ENCODE measurements at places on chromosomes 5 and 9.

DNA sequence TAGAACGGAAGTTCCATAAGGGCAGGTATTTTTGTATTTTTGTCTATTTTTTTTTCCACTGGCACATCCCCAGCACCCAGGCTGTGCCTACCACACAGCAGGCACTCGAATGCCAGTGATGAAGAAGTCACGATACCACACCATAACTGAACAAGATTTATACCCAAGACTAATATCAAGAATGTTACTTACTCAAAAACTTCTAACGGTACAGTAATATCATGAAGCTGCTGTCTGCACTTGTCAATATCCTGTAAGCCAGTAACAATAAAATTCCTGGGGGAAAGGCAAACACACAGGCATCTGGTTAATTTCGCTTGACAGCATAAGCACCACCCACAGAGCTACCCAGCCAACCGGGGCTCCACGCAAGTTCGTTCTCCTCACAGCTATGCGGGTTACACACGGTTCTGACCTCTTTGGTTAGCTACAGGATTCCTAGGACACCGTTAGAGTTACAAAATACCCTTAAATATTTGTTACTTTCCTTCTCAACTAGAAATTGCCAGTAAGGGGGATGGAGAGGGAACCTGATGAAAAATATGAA lies 1.3 kb downstream of the MED10 start:
- no peak for DNase-seq

DNA sequence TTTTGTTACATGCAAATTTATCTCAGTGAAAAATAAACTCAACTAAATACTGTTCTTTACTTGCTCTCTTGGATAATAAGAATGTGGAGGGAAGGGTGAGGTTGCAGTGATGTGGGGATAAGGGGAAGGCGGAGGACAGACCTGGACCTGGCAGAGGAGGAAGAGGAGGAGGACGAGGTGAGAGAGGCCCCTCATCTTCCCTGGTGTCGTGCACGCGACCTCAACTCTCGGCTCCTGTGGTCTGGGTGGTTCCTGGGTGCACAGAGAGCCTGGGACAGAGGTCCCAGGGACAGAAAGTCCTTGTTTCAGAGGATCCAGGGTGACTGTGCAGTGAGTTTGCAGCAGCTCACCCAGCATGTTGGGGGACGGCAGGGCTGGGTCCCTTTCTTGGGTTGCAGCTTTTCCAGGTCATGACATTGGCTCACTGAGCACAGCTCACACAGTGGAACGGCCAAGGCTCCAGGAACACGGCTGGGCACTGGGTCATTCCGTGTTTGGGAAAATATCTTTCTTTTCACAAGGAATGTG lies 37.7 kb upstream of the LPCAT1 start:
- no peak for DNase-seq

DNA sequence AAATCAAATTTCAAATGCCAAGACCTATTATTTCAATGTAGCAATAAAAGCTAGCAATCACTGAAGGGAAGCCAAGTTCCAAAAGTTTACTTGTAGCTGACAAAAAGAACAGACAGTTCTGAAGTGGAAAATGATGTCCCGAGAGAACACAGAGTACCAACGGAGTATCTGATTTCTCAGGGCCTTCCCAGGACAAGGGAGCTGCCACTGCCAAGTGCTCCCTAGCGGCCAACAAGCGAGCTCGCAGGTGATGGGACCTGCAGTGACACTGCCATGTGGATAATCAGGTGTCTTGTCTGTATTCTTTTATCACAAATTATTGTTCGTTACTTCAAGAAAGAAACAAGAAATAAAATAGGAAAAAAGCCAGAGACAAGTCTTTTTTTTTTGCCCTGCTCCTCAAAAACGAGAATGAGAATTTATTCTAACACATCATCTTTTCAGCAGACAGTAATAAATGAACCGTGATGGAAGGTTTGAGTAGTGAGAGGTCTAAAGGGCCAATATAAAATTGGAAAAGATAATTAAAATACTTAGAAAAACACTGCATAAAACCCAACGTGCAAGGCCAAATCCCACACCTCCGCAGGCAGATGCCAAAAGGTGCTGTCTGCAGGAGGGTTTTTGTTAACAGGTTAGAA lies 159.4 kb downstream of the MYO10 start:
- no peak for DNase-seq

DNA sequence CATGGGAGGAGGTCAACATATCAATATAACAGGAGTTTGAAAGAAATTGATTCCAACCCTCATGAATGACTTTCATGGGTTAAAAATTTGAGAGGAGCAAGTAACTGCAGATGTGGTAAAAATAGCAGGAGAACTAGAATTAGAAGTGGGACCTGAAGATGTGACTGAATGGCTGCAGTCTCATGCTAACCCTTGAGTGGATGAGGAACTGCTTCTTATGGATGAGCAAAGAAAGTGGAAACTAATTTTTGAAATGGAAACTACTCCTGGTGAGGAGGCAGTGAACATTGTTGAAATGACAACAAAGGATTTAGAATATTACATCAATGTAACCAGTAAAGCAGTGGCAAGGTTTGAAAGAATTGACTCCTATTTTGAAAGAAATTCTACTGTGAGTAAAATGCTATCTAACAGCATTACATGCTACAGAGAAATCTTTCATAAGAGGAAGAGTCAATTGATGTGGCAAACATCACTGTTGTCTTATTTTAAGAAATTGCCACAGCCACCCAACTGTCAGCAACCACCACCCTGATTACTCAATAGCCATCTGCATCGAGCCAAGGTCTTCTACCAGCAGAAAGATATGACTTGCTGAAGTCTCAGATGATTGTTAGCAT lies 1683.2 kb downstream of the MAT2B start:
- no peak for DNase-seq

DNA sequence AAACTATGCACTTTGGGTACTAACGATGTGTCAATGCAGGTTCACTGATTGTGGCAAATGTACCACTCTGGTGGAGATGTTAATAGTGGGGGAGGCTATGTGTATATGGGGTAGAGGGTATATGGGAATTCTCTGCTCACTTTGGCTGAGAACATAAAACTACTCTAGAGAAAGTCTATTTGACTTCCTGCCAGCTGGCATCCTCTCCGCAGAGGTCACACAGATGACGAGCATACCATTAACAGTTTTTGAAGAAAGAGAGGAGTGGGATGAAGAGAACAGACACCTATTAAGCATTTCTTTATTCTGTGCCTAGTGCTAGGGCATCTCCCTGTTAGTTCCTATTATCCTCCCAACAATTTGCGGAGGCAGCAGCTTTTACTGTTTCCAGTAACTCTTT lies 58.4 kb upstream of the TRIM32 start:
- DNase-seq, result peak; percentile 60

DNA sequence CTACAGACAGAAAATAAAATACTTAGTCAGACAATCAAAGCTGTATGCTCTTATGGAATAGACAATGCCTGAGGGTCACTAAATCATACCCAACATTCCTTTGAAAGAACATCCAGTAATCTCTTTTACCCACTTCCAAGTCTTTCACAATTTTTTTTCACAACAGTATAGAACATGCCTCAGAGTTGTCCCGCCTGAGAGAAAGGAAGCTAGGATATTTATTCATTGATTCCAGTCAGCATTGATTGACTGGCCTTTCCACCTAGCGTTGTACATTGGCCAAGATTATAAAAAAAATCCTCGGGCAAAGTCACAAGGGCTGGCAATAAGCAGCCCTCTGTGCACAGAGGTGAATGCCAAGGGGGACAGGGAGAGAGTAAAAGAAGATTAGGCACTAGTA lies 318.1 kb upstream of the PIK3R1 start:
- no peak for DNase-seq

DNA sequence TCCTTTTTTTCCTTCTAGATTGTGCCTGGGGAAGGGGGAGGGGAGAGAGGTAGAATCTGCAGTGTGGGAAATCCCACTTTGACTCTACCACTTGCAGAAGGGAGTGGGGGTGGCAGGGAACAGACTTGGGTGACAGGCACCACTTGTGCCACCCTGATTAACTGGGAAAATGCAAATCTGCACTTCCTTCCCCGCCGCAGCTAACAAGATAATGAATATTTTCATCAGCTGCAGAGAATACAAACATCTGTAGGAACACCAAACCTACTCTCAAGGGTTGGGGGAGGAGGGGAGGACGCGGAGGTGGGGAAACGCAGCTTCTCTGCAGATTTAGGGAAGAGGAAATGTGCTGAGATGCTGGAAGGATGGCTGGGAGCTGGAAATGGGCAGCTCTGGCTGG lies 73.5 kb downstream of the TRIM32 start:
- no peak for DNase-seq

- DNase-seq, result peak; percentile 83
Observed at GRCh38 chr9:83959061-83959460, 21.0 kb downstream of the HNRNPK start.

- no peak for DNase-seq
Observed at GRCh38 chr5:37823433-37824152, 16.2 kb downstream of the GDNF start.

- no peak for DNase-seq
Observed at GRCh38 chr5:155655569-155655968, 642.0 kb downstream of the KIF4B start.

DNA sequence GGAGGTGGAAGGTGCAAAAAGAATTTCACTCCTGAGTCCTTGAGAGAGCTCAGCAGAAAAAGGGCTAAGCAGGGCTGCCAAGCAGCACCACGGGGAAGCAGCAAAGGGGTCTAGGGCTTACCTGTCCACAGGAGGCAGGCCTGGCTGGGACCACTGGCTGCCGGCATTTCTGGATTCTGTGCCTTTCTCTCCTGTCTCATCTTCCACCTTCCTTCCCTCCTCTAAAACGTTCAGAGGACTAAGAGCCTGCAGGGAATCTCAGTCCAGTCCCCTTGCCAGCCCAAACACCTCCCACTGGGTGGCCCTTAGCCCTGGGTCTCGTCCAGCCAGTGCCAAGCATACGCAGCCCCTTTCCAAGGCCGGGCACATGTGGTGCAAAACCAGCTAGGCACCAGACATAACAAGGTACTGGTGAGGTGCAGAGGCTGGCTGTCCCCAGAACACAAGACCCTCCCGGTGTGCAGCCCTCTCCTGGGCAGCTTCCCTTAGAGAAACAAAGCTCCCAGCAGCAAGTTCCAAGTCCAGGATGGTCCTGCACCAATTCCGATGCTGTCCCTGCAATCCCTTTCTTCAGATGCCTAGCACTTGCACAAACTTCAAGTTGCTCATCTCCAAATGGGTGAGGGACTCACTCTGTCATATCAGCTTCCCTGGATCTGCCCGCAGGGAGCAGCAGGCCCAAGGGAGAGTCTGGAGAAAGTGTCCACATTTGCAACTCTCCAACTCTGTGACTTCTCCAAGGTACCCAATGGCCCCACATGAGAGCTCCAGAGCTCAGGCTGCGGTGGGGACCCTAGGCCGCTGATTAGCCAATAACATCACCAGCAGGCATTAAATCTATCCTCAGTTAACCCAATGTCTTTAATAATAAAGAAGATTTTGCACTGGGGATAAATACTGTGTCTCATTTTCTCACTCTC lies 126.3 kb downstream of the C5orf15 start:
- no peak for DNase-seq

DNA sequence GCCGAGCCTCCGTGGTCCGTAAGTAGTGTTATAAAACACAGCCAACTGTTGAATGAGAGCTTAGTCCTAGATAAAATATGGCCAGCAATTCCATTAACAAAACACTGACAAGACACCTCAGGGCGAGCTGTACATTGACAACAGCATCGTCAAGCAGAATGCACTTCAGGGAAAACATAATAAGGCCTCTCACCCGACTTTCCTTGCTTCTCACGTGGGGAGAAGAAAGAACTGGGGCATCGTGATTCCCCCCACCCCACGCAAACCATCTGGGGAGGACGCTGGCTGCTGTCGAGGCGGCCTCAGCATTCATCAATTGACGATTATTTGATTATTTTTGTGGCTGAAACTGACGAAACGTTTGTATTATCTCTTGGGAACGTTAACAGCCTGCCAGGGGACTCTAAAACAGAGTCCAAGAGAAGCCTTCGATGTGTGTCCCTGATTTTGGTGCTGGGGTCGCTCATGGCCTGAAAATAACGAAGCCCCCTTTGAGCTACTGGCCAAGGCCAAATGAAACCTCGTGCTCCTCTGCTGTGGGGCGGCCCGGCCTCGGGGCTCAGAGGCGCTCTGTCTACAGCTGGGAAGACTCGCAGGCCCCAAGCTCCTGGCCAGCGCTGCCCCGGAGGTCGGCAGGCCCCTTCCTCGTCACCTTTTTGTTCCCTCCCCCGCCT lies 464 bp downstream of the GDF9 start:
- no peak for DNase-seq

GRCh38 chr5:134555890-134556311 lies 30.4 kb downstream of the JADE2 start:
- DNase-seq, result peak; percentile 47

DNA sequence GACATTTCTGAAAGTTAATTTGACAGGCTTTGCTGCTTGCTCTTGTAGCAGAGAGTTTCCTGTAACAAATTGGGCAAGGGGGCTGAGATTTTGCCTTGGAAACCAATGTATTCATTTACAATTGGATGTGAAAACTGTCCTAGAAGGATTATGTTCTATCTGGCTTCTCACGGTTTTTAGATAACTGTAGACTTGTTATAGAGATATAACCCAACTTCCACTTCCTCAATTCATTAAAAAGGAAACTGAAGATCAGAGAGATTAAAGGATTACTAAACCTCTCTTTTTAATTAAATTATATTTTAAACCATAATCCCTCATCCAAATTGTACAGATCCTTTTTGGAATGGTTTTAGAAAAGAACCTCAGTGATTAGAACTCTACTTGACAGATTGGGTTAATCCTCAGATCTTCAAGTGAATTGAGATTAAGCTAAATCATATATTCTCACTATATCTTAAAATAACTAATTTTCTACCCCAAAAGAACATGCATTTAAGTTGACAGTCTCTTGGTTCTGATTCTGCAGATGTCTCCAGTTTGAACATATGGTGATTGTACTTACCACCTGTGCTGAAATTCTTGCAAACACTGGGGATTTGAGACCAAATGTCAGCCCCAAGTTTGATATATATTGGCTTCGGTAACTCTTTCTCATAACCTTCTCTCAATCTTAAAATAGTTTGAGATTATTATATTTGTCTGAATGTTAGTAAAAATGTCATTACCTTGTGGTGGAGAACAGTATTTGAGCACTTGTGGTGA lies 130.1 kb upstream of the C9orf72 start:
- no peak for DNase-seq

GRCh38 chr5:54932789-54933188 lies 52.6 kb downstream of the ESM1 start:
- no peak for DNase-seq

GRCh38 chr5:53331463-53331862 lies 149.0 kb upstream of the FST start:
- peak; percentile 85 for DNase-seq

- DNase-seq, result peak; percentile 61
Observed at GRCh38 chr5:54845567-54845941, 139.8 kb downstream of the ESM1 start.

GRCh38 chr5:120096413-120096812 lies 367.7 kb upstream of the PRR16 start:
- DNase-seq, result peak; percentile 55

DNA sequence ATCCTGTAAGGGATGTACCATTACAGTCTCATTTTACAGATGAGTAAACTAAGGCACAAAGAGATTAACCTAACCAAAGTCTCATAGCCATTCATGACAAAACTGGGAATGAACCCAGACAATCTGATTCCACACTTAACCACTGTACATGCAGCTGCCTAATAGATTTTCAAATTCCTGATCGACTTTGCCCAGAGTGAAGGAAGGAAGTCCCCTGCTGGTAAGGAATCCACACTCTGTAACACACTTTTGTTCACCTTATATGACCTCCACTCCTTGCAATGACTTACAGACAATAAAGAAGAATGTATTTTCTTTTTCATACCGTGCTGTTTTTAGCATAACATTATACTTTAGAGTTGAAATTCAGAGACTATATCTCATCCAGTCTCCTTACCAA lies 31.3 kb upstream of the PLPP6 start:
- peak; percentile 55 for DNase-seq

GRCh38 chr9:97575673-97576200 lies 57.4 kb downstream of the TSTD2 start:
- no peak for DNase-seq
